ENCODE measurements at places on chromosomes 2 and 18.

GRCh38 chr2:12710301-12710700, 6.4 kb upstream of the TRIB2 start:
- no peak for DNase-seq

GRCh38 chr18:37449618-37450017, 116.0 kb downstream of the CELF4 start:
- DNase-seq, result no peak

DNA sequence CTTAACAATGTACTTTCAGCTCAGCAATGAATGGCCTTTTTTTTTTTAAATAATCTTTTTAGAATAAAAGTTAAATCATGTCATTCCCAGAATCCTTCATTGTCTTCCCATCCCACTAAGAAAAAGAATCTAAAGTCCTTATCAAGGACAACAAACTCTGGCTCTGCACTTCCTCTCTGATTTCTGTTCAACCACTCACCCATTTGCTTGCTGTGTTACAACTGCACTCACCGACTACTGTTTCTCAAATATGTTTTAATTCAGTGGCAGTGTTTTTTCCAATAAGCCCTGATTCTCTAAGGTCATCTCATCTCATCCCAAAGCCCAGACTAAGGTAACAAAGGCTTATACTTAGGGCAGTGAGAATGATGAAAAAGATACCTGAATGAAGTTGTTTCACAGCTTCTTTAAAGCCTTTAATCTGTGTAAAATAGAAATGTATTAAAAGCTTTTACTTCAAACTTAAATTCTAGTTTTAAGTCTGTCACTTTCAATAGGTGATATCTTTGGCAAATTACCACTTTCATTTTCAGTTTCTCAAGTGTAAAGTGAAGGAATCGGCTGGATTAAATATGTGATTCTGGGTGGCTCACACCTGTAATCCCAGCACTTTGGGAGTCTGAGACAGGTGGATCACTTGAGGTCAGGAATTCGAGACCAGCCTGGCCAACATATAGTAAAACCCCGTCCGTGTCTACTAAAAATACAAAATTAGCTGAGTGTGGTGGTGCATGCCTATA, 87.6 kb downstream of the RBBP8 start:
- no peak for DNase-seq

DNA sequence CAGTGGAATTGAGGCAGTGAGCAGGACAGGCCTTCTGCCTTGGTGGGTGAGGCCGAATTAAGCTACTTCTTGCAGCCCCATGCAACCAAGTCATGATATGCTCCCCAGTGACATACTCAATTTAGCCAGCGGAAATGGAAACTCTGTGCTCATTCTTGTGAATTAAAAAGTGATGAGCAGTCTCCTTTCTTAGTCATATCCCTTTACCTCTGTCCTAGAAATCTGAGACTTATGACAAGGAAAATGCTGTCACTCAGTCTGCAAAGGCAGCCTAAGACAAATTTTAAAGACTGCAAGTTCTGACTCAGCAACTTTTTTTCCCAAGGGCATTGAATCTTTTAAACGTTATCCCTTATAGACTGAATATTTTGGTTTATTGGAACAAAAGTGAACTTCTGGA, 218.2 kb downstream of the SH3BP4 start:
- no peak for DNase-seq

- DNase-seq, result no peak
Observed at GRCh38 chr18:50192995-50193795, 1.8 kb downstream of the MYO5B start.

DNA sequence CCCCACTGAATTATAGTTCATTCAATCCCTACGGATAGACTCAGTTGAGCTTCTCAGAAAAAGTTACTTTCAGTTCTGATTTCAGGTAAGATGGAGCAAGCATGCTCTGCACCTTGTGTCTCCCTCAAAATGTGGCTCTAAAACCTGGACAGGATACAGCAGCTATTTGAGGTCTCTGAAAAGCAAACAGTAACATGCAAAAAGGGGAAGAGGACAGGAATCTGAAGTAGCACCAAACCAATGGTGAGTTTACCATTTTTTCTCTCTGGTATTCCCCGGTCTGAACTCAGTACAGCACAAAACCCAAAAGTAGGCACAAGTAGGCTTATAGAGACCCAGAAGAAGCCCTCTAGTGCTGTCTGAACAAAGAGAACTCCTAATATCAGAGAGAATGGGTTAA, 34.1 kb downstream of the LANCL1 start:
- DNase-seq, result no peak

DNA sequence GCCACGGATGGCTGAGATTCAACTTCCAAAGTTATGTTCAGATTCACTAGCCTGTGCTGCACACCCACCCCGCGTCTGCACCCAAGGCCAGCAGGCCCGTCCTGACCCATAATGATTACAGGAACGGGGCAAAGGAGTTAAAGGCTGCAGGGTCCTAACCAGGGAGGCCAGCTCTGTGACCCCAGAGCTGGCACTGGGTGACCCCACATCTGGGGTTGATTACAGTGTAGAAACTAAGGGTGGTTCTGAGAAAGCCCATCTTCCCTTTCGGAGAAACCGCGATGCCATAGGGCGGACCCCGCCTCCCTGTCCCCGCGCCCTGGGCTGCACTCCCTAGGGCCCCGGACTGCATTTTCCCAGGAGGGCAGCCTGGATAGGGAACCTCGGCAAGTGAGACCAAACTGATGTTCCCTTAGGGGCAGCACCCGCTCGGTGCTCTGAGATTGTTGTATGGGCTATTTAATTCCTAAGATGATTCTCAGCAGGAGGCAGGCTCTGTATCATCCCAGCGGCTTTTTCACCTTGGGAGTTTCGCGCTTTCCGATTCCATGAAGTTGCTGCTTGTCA, 2.2 kb upstream of the GPR148 start:
- DNase-seq, result no peak

DNA sequence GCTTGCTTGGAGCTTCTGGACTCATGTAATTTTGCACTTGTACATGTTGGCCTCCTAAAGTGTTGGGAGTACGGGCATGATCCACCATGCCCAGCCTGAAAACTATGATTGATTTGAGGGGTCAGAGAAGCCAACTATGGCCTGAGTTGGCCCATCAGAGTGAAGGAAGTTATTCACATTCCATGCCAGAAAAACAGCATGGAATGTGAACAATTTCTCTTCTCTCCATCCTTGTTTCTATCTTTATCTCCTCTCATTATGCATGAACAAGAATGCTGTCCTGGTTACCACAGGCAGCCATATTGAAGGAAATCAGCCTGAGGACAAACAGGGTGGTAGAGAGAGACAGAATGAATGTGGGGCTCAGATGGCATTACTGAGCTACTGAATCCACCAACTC, 3.5 kb upstream of the CD226 start:
- DNase-seq, result no peak

- no peak for DNase-seq
Observed at GRCh38 chr18:68739462-68739861, 24.6 kb upstream of the TMX3 start.

Measured in GF-D8 (cell line).